ENCODE measurements at places on chromosomes 16 and 17.

- DNase-seq, result no peak
These were observed 154.4 kb downstream of the FOXL1 start for GRCh38 chr16:86732621-86733295.

GRCh38 chr16:65845466-65846209 lies 520.9 kb upstream of the CDH5 start:
- DNase-seq, result no peak

DNA sequence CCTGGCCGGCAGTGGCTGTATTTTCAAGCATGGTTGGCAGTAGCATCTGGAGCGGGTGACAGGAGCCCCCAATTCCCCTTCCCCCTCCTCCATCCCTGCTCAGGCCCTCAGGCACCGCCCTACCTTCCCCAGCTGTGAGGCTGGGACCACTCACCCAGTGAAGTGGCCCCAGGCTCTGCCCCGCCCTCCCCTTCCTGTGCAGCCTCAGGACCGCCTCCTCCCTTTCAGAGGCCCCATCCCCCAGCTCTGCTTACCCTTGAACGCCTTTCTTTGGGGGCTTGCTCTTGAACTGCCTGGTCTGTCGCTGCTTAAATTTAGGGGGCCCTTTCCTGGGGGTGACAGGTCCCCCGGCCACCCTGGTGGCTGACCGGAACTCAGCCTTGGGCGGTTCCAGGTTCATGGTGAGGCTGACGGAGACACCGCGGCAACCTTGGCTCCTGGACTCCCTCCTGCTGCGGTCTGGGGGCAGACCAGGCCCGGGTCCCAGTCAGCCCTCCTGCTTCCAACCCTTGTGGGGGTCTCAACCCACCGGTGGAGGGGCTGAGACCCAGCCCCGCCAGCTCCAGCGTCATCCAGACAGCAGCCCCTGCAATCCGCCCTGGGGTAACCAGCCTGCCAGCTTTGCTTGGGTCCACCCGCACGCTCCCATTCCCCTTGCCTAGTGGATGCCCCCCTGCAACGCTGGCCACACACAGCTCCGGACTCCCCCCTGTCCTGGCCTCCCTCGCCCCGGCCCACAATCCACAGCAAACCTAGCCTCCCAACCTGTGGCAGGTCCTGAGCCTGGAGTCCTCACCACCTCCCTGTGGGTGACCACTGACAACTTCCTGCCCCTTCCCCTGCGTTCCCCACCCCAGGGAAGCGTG lies 3.2 kb downstream of the PDE6G start:
- no peak for DNase-seq

GRCh38 chr16:82862057-82862456 lies 235.3 kb downstream of the CDH13 start:
- no peak for DNase-seq

- no peak for DNase-seq
These were observed 212.3 kb downstream of the ZNF423 start for GRCh38 chr16:49643429-49644144.
